ENCODE measurements at places on chromosomes 3 and 15. TPM values are rescaled to one million over a fixed set of nuclear protein-coding genes. Genes with fewer than 3 reads are reported as not detected.

The LHFPL4 gene
- not detected for total RNA-seq

- peak; percentile 51 for DNase-seq
Measured at GRCh38 chr15:40763801-40764628, at the start of gene GCHFR. TSS of gene GCHFR (plus strand) at chr15:40764068. CDS start at chr15:40764181, 113 bp downstream.

DNA sequence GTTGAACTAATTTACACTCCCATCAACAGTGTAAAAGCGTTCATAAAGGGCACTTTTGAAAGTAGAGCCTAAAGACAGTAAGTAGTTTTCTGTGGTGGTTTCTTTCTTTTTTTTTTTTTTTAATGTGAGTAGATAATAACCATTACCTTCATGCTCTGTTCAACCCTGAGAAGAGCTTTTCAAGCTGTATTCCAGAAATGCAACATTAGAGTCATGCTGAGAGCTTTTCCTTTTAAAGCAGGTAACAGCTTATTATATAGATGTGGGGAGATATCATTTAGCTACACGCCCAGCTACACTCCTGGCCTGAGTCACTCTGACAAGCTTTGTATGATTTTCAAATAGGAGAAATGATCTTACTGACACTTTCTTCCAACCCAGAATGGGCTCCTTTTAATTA is 96.2 kb upstream of the ARHGEF26 start:
- DNase-seq, result no peak

DNA sequence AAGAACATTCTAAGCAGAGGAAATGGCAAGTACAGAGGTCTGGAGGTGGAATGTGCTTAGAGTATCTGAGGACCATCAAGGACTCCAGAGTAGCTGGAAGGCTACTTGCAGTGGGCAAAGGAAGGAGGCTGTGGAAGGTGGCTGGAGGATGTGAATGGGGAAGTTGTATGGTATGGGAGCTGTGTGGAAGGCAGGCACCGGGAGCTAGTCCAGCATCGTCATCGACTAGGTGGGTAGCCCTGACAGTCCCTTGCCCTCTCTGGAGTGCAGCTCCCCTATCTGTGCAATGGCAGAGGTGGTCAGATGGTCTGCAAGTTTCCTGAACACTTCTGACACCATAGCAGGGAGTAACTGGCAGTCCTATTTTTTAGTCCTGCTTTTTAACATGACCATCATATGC is 19.3 kb downstream of the CCDC13 start:
- DNase-seq, result no peak

DNA sequence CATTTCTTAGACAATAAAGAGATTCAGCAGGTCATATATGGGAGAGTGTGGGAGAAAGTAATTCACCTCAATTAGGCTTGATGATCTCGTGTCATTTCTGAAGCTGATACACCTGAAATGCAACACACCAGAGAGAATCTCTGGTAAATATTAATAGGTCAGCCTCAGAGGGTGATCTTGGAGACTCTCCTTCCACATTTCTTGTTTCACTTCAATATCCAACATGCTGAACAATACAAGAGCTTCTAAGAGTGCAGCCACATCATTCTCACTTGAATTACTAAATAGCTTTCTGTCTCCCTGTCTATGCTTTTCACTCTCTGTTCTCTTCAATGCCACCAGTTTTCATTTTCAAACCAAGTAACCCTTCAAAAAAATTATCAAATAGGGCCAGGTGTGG is 71.1 kb upstream of the GK5 start:
- DNase-seq, result no peak

The GTF2A2 gene
- total RNA-seq, result 13.5 TPM

DNA sequence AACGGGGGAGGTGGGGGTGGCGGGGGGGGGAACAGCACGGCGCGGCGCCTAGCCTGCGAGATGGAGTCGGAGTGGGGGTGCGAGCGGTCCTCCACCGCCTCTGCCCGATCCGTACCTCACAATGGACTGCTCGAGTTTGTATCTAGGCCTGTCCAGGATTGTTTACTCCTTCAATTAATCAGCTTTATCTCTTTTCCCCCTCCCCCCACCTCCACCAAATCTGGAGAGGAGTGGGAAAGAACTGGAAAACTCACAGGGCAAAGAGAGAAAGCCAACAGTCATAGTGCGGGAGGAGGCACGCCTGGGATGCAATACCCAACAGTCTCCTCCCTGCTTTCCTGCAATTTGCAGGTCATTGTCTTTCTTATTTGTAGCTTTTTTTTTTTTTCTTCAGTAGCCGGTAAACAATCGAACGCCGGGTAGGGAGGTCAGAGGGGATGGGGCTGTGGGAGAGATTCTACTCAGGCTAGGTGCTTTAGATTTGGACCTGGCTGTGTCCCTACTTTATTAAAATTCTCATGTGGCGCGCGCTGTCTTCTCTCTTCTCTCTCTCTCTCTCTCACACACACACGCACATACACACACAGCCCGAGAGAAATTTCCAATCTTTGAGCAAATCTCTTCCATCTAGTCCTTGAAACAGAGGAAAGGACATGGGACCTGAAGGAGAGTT is 6.9 kb upstream of the MEIS2 start:
- DNase-seq, result no peak
